Left colon (tissue), 2 donors: ENCODE measurements at places on chromosomes 4 and X. TPM values are rescaled to one million over a fixed set of nuclear protein-coding genes. Genes with fewer than 3 reads are reported as not detected.

CLTRN gene
- not detected for total RNA-seq

HERC6 gene
- total RNA-seq, result 8.9 TPM

PNMA6A gene
- 0.42 TPM for total RNA-seq

ZNF185 gene
- 4.0 TPM for total RNA-seq

HNRNPDL gene
- total RNA-seq, result 109 TPM
